Stimulated activated naive B cell treated with anti-CD40 and anti-IgM and Interleukin-4, amounts not matched to agents 10 μg/mL and 1 μg/mL and 100 μg/mL, for 72 hours (primary cell): ENCODE measurements at places on chromosomes 12 and 14.

DNA sequence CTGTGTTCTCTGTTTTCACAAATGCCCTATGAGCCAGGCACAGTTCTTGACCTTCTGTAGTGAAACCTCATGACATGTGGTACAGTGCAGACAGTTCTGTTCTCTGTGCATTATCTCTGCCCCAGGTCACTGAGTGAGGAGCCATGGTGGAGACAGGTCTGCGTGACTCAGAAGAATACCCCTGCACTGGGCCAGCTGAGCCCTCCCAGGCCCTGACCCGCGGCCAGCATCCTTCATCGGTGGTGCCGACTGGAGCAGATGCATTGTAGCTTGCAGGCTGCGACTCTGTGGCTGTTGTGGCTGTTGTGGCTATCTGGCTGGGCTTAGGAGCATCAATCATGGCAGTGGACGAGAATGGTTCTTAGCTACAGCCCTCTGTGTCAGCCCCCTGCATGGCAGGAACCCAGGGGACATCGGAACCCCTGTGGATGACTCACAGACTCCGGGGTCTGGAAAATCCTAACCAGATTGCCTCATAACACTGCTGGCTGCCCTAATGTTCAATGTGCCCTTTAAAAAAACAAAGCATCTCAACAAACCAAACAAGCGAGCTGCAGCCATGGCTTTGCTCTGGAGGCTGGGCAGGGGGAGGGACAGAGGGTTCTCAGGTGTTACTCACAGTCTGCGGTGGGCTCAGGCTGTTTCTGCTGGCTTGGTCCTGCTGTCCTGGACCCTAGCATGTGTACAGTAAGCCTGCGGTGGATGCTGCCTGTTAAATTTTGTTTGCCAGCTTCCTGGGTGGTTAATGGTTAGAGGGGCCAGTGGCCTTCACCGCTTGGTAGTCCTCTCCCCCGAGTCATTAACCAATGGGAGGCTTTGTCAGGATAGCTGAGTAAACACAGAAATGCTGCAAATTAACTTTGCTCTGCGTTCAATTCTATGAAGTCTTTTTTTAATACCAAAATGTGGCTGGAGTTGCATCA lies at the start of gene SERPINA6:
TSS of gene SERPINA6 (minus strand) at position 689 of the 923 bp plus-strand sequence. CDS start 8,688 bp downstream, outside the sequence.
- no peaks in the 10 kb centered on the region for H3K36me3 ChIP-seq
- H3K4me1 ChIP-seq: no peaks in the 10 kb centered on the region
- peaks cover 6% of the 10 kb centered on the region for H3K27me3 ChIP-seq
- H3K4me3 ChIP-seq: no peak within 1 kb of the TSS
- H3K27ac ChIP-seq: no peak within 1 kb of the TSS

DNA sequence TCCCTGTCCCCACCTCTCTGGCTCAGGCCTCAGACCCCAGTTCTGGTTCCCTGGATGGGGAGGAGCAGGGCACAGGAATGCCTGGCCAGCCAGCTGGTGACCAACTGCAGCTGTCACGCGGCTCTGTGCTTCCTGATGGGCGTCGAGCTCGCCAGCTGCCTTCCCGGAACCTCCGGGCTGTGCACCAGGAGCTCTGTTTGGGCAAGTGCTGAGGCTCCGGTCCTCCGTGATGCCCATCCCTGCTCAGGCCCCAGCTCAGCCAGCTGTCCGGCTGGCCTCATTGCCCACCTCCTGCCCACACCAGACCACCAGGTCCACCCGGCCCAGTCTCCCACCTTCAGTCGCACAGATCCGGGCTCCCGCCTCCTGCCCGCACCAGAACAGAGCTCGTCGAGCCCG lies 4.8 kb downstream of the IFFO1 start:
- peaks cover 41% of the 10 kb centered on the region for H3K4me1 ChIP-seq
- peaks cover 65% of the 10 kb centered on the region for H3K36me3 ChIP-seq
- H3K27ac ChIP-seq: no peak overlapping the region
- no peak overlapping the region for H3K4me3 ChIP-seq
- DNase-seq: no peak

DNA sequence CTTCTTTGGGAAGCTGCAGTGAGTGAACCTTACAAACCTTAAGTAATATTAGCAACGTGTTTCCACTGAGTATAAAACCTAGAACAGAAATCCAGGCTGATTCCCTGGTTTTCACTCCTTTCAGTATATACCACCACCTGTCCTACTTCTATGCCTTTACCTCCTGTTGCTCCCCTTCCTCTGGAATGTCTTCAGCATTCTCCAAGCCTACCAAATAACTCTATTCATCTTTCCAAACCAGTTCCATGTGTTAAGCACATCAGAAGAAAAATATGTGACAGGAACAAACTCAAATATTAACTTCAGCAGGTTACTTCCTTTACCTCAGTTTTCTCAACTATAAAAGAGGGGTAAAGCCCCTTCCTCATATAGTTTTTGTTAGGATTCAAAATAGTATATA lies 39.8 kb downstream of the LIMA1 start:
- H3K4me3 ChIP-seq: no peak overlapping the region
- no peaks in the 10 kb centered on the region for H3K27me3 ChIP-seq
- H3K27ac ChIP-seq: no peak overlapping the region
- H3K36me3 ChIP-seq: peaks cover 1% of the 10 kb centered on the region

GRCh38 chr12:81370456-81370855 lies 292.6 kb downstream of the ACSS3 start:
- no peak for DNase-seq

GRCh38 chr12:86158956-86159355 lies 97.2 kb downstream of the MGAT4C start:
- no peaks in the 10 kb centered on the region for H3K27me3 ChIP-seq
- DNase-seq: no peak
- H3K4me3 ChIP-seq: no peak overlapping the region
- no peaks in the 10 kb centered on the region for H3K4me1 ChIP-seq
- no peak overlapping the region for H3K27ac ChIP-seq

GRCh38 chr12:41930866-41931437 lies 213.7 kb downstream of the GXYLT1 start:
- no peak overlapping the region for H3K27ac ChIP-seq
- DNase-seq: no peak
- H3K4me3 ChIP-seq: peak overlapping the region; percentile 41
- no peaks in the 10 kb centered on the region for H3K27me3 ChIP-seq
